Adrenal gland (tissue), 19 donors: ENCODE measurements at places on chromosomes 2 and 18. TPM values are rescaled to one million over a fixed set of nuclear protein-coding genes. Genes with fewer than 3 reads are reported as not detected.

Gene ATL2
- polyA plus RNA-seq = 50.1 TPM

Gene DNAH7
- 1.4 TPM for polyA plus RNA-seq

Gene ACADL
- polyA plus RNA-seq = 5.4 TPM

Gene EXOC6B
- polyA plus RNA-seq = 6.0 TPM

Gene EVA1A
- polyA plus RNA-seq = 4.3 TPM

Gene NMUR1
- polyA plus RNA-seq = 1.2 TPM

Gene TNFAIP6
- polyA plus RNA-seq = 0.20 TPM

Gene GALR1
- 1.2 TPM for polyA plus RNA-seq

Gene ATP5MC3
- 100 TPM for polyA plus RNA-seq

Gene C2orf78
- 0.08 TPM for polyA plus RNA-seq

Gene SP110
- 16.2 TPM for polyA plus RNA-seq

Gene KLHL29
- polyA plus RNA-seq = 8.5 TPM

Gene CD302
- polyA plus RNA-seq = 18.5 TPM

Gene CRYBA2
- 26.6 TPM for polyA plus RNA-seq

Gene REG1B
- 1.4 TPM for polyA plus RNA-seq

Gene TFPI
- 29.0 TPM for polyA plus RNA-seq

Gene AGPS
- polyA plus RNA-seq = 6.1 TPM

Gene C2orf66
- not detected for polyA plus RNA-seq

Gene VAMP5
- 118 TPM for polyA plus RNA-seq

Gene FAM124B
- polyA plus RNA-seq = 0.16 TPM

Gene LPIN1
- polyA plus RNA-seq = 17.0 TPM

Gene CLEC4F
- polyA plus RNA-seq = 0.32 TPM

Gene CRYGD
- not detected for polyA plus RNA-seq

Gene CRACDL
- polyA plus RNA-seq = 0.88 TPM

Gene PDCD1
- 2.0 TPM for polyA plus RNA-seq

Gene SLC38A11
- 3.2 TPM for polyA plus RNA-seq

Gene NOSTRIN
- 49.9 TPM for polyA plus RNA-seq

Gene STK25
- 318 TPM for polyA plus RNA-seq

Gene GLS
- 55.3 TPM for polyA plus RNA-seq

Gene ADCYAP1
- not detected for polyA plus RNA-seq

Gene PNO1
- polyA plus RNA-seq = 25.5 TPM

Gene PROM2
- polyA plus RNA-seq = 1.0 TPM

Gene EFR3B
- polyA plus RNA-seq = 18.5 TPM

Gene FECH
- 45.7 TPM for polyA plus RNA-seq

Gene ATOH8
- polyA plus RNA-seq = 6.4 TPM

Gene CAPN14
- 0.10 TPM for polyA plus RNA-seq

Gene PLCD4
- 4.5 TPM for polyA plus RNA-seq

Gene FBLN7
- 2.2 TPM for polyA plus RNA-seq

Gene FAM161A
- polyA plus RNA-seq = 2.2 TPM

Gene RESP18
- not detected for polyA plus RNA-seq

Gene RGPD3
- polyA plus RNA-seq = not detected

Gene ALMS1
- 8.3 TPM for polyA plus RNA-seq

Gene ZSWIM2
- not detected for polyA plus RNA-seq

Gene LYG2
- polyA plus RNA-seq = not detected

Gene PSMA8
- 0.07 TPM for polyA plus RNA-seq

Gene CYP27C1
- polyA plus RNA-seq = 0.97 TPM

Gene PRR30
- polyA plus RNA-seq = not detected

Gene ZNF804A
- polyA plus RNA-seq = 0.53 TPM

Gene ACTG2
- 66.9 TPM for polyA plus RNA-seq
